RPMI7951 (cell line): ENCODE measurements at places on chromosomes 7 and 10.

DNA sequence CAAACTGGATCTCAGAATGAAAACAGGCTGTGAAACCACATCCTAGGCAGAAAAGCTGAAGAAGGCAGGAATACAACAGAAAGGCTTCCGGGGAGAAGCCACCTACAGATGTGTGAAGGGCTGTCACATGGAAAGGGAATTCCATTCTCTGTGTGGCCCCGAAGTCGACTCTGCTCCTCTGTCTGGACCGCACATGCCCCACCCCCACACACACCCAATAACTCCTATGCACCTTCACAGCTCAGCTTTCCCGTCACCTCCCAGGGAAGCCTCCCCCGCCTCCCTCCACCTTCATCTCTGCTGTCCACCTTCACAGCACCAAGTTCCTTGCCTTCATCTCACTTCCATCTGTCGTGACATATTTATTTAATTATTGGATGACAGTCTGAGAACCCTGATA is 23.4 kb upstream of the ENO4 start:
- DNase-seq = no peak

GRCh38 chr7:1123715-1124114 is 35.8 kb downstream of the GPER1 start:
- DNase-seq = peak; percentile 86

GRCh38 chr7:137980308-137980707 is 21.6 kb downstream of the CREB3L2 start:
- peak; percentile 22 for DNase-seq

GRCh38 chr10:34666008-34666704 is 148.9 kb downstream of the PARD3 start:
- DNase-seq = peak; percentile 89

DNA sequence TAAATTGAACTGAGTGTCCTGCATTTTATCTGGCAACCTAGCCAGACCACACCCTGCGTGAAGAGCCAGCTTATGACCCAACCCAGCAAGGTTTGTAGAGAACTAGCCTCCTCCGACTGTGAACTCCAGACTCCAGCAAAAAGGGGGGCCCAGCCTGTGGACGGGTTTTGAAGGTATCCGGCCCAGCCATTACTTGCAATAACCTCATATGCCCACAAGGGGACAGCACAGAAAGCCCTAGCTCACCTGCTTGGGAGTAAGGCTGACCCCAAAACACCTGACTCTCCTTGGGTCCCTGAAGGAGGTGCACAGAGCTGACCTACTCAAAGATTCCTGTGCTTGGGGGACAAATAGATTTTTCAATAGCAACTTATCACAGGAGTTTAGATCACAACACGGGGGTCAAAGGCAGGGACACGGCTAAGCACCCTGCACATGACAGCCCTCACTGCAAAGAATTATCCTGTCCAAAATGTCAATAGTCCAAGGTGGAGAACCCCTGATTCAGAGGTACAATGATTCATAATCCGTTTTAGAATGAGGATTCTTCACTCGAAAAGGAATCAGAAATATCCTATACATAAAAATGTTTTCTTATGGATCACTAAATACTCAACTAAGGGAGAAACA is 4.6 kb downstream of the TRPV6 start:
- DNase-seq = peak; percentile 16

- no peak for DNase-seq
These were observed 106.2 kb downstream of the SORBS1 start for GRCh38 chr10:95454940-95455339.

- no peak for DNase-seq
These were observed 18.3 kb upstream of the TMEM26 start for GRCh38 chr10:61471491-61471890.

- no peak for DNase-seq
These were observed 681.2 kb upstream of the GALNT17 start for GRCh38 chr7:70450731-70451130.

DNA sequence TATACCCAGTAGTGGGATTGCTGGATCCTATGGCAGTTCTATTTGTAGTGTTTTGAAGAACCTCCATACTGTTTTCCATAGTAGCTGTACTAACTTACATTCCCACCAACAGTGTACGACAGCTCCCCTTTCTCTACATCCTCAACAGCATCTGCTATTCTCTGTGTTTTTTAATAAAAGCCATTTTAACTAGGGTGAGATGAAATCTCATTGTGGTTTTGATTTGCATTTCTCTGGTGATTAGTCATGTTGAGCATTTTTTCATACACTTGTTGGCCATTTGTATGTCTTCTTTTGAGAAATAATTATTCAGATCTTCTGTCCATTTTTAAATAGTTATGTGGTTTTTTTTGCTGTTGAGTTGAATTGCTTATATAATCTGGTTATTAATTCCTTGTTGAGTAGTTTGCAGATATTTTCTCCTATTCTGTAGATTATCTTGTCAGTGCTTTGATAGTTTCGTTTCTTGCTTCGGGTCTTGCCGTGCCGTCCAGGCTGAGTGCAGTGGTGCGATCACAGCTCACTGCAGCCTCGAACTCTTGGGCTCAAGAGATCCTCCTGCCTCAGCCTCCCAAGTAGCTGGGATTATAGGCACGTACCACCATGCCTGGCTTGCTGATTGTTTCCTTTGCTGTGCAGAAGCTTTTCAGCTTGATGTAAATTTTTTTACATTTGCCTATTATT is 12.0 kb downstream of the MTG1 start:
- peak; percentile 16 for DNase-seq

DNA sequence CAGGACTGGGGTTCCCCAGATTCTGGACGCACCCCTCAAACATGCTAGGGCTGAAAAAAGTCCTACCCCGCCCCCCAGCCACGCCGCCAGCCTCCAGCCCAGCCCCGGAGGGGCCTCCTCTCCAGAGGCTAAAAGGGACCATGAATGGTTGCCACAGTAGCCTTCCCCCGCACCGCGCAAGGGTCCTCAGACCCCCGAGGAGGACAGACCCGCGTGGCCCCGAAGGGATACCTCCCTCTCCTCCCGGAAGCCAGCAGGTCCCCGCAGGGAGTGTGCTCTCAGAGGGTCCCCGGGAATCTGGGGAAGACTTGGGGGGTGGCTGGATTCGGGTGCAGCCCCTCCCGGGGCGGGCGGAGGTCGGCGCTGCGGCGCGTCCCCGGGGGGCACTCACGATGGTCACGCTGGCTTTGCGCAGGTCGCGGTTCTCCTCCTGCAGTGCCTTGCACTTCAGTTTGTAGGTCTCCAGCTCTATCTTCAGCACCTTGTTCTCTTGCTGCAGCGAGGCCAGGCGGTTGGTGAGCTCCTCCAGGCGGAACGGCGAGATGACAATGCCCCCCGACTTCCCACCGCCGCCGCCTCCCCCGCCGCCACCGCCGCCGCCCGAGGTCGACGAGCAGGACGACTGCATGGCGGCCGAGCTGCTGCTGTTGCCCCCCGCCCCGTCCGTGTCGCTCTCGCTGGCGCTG is 482 bp downstream of the CCDC6 start:
- peak; percentile 6 for DNase-seq

DNA sequence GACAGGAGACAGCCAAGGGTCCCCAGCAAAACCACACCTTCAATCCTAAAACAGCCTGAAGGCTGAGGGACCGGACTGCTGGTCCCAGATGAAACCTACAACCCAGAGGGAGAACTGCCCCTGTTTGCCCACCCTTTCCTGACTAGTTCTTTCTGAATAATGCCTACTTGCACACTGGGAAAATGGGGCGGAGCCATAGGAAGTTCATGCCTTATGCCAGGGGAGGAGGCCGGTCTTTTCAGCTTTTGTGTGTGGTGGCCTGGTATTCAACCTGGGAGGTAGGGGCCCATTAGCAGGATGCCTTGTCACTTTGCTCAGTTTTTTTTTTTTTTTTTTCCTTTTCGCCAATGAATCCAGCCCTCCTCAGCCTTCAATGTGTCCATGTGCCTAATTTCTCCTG is 20.7 kb downstream of the TOMM7 start:
- no peak for DNase-seq

DNA sequence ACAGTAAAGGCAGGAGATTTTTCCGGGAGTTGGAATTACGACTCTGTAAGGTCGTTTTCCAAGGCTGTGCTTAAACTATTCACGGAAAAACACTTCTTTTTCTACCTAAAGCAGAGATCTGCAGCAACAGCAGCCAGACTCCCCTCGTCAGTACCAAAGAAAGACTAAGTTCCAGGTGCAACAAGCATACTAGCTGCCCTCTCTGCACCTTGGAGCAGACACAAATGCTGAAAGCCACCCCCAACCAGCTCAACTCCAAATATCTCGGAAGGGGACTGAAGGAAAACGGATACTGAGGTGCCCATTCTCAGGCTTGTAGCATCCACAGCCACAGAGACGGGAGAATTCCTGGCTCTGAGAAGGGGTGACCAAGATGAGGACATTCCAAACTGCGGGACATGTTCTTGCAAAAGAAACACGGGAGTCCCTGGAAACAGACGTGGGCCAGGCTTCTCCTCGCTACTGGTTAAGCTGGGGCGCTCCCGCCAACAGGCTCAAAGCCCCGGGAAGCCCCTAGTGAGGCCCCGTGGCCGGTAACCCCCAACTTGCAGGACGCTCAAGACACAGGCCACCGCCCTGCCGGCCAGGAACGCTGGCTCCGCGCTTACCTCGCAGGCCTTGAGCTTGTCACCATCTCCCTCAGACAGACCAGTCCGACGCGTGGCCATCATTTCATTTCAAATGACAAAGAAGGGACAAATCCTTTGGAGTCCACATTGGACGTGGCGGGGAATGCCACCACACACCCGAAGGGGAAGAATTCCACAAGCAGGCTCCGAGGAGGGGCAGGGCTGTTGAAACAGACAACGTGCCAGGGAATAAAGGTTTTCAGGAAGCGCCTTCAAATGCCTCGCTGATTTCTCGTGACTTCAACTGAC is 2.2 kb downstream of the ARHGAP21 start:
- peak; percentile 22 for DNase-seq

DNA sequence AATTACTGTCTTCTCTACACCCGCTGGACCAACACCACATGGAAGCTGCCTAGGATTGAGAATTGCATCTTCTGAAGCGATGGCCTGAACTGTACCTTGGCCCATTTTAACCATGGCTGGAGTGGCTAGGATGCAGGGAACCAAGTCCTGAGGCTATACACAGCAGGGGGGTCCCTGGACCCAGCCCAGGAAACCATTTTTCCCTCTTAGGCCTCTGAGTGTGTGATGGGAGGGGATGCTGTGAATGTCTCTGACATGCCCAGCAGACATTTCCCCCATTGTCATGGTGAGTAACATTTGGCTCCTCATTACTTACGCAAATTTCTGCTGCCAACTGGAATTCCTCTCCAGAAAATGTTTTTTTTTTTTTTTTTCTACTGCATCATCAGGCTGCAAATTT is 822.7 kb downstream of the PCDH15 start:
- DNase-seq = no peak

GRCh38 chr10:112025228-112025627 is 158.3 kb downstream of the GPAM start:
- no peak for DNase-seq

- DNase-seq = peak; percentile 19
These were observed 26.8 kb upstream of the TM9SF3 start for GRCh38 chr10:96613576-96613975.

DNA sequence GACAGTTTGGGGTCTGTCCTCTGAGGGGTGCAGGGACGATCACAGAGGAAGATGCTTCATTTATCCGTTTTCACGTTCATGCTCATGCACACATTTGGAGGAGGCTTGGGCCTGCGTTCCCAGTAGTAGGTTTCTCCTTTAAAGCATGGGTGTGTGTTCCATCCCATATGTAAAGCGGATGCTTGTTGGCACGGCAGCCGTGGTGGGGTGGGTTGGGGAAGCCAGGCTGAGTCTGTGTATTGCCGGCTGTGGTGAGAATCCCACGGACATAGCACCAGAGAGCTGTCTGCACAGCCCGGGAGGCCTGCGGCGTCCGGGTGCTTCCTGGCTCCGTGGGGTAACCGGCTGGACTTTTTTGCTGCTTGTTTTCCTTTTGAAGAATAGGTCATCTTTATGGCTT is 440 bp downstream of the JAKMIP3 start:
- no peak for DNase-seq

DNA sequence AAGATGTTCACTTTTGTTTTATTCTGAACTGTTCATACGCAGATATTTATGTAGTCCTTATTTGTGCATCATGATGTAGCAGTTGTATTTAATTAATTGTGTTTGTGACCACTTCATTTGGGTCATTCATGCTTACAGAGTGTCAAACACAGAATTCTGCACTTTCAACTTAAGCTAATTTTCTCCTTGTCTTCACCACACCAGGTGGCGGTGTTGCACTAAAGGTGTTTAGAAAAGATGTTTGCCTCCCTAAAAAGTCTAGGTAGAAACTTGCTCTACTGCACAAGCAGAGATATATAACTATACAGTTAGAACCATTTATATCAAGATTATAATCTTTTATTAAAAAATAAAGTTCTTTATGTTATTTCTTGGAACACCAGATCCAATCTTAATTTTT is 1.3 kb upstream of the TAS2R38 start:
- no peak for DNase-seq

DNA sequence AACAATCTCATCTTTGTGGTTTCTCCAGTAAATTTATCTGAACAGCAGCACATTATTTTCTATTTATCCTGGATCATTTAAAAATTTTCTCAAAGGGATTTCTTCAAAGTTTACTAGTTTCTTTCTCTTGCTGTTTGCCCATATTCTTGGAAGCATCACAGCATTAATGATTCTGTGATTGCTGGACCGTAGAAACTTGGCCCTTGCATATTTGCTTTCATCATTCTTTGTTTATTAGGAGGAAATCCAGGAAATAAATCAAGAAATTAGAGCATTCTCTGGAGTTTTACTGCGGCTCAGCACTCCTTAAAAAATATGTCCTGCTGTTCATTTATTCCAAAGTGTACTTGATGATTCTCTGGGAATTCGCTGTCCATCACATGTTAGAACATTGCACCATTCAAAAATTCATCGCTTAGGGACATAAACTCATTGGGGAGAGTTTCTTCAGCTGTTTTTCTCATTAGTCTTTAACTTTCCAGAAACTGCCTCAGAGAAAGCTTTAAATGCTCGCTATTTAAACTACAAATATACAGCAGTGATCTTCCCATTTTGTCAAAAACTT is 264.0 kb upstream of the CDC14C start:
- no peak for DNase-seq

DNA sequence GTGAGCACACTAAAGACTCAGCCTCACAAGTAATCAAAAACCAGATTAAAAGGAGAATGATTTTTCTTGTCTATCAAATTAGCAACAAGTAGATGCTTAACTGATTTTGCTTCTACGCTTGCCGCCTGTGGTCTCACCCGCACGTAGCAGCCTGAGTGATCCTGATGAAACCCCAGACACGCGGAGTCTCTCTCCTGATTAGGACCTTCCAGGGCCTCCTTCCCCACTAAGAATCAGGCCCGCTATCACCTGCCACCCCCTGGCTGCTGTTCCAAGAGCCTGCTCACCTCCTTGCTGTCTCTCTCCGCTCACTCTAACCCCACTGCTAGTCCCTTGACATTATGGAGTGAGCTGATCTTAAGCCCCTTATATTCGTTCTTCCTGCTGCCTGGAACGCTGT is 325.9 kb upstream of the NRP1 start:
- no peak for DNase-seq

DNA sequence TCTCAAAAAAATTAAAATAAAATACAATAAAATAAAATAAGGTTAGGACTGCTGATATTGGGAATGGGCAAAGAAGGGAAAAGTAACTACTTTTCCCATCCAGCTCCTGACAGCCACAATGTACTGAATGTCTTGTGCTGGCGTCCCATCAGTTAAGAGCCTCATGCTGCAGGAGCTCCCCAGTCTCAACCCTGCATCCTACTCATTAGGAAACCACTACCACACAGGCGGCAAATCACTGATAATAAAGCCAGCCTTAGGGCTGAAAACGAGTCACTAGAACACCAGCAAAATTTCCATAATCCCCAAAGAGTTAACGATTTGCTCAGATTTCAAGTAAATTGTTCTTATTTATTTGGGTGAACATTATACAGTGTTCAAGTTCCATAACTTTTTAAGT is 4.3 kb downstream of the YWHAG start:
- no peak for DNase-seq
